ENCODE measurements at places on chromosomes 1 and 21. TPM values are rescaled to one million over a fixed set of nuclear protein-coding genes. Genes with fewer than 3 reads are reported as not detected.

Gene TTC22
- total RNA-seq = 113 TPM

Gene SPRR2D
- total RNA-seq = 1,669 TPM

Gene MSH4
- 0.36 TPM for total RNA-seq

Gene PLXNA2
- 47.5 TPM for total RNA-seq

Gene SPAG17
- total RNA-seq = 18.8 TPM

Gene ITLN2
- total RNA-seq = 0.16 TPM

Gene CENPL
- 7.2 TPM for total RNA-seq

Gene TNNT2
- 3.9 TPM for total RNA-seq

Gene BRINP2
- total RNA-seq = not detected

Gene HMCN1
- 1.9 TPM for total RNA-seq

Gene SH2D2A
- 1.4 TPM for total RNA-seq

Gene GJB4
- 1.4 TPM for total RNA-seq

Gene SPRR2G
- 0.68 TPM for total RNA-seq

Gene LCE1D
- total RNA-seq = not detected
